Right ventricle myocardium inferior (tissue), 1 donor: ENCODE measurements at places on chromosomes 7 and 10.

GRCh38 chr7:5237286-5237685 is 45.5 kb upstream of the SLC29A4 start:
- peak; percentile 88 for DNase-seq

- DNase-seq: no peak
Measured at GRCh38 chr7:29274146-29275017, 79.8 kb downstream of the CHN2 start.

DNA sequence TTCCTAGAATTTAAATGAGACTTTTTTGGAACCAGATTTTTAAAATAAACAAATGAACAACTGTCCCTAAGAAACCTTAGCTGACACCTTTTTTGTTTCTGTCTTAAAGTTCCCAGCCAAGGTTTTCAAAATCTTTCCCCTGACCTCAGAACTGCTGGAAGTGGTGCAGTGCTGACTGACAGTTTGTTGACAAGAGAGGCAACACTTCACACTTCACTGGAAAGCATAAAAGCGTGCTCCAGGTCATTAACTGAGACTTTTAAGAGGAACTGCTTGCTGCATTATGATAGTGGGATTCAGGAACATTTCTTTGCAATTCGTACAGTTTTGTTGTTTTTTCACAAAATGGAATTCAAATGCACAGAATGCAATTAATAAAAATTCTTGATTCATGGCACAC is 36.2 kb downstream of the SYPL1 start:
- no peak for DNase-seq

GRCh38 chr7:29647020-29647654 is 83.5 kb downstream of the PRR15 start:
- no peak for DNase-seq

DNA sequence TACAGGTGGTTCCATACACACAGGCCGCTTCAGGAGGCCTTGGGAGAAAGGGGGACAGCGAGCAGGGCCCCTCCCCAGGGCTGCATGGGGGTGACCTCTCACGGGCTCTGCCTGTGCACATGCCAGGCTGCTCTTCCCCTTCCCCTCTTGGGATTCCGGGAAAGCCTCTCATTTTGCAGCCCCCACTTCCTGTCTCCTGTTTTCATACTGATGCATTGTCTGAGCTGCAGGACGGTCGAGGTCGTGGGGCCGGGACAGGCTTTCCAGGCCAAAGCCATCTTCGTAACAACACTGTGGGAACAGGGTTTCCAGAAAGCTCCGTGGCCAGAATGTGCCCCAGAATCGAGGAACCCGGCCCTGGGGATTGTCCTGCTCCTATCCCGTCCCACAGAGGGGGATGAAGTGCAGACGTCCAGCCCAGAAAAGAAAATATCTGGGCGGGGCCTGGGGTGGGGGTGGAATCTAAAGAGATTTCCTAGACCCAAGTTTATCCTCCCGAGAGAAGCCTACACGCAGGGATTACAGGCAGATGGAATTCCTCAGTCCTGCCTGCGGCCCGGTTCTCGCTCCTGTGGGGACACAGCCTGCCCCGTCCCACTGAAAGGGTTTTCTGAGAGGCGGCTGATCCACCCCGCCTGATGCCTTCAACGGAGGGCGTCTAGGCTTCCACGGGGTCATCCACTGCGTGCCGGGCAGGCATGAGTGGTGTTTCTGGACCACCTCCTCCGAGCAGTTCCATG is 29.5 kb upstream of the DNAAF5 start:
- no peak for DNase-seq

- DNase-seq: peak; percentile 88
Measured at GRCh38 chr10:96719850-96720421, 378 bp downstream of the PIK3AP1 start.

GRCh38 chr7:156889089-156889488 is 3.9 kb downstream of the LMBR1 start:
- DNase-seq: no peak

- no peak for DNase-seq
Measured at GRCh38 chr7:70580161-70580560, 551.8 kb upstream of the GALNT17 start.

DNA sequence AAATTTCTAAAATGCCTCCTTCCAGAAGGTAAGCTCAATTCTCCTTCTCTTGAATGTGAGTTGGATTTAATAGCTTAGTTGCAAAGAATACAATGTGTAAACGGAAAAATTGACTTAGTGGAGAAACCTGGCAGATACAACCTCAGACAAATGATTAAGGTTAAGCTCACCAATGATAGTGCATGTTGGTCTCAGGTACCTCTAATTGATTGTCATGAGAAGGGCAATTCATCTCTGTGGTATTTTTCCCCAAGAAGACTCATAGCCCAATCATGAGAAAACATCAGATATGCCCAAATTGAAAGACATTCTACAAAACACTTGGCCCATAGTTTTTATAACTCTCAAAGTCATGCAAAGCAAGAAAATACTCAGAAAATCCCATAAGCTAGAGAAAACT is 36.2 kb upstream of the TMEM106B start:
- no peak for DNase-seq

GRCh38 chr7:32494946-32495297 is 367 bp upstream of the AVL9 start:
- DNase-seq: no peak

- DNase-seq: no peak
Measured at GRCh38 chr7:44144968-44145478, 3.9 kb upstream of the MYL7 start.

- DNase-seq: no peak
Measured at GRCh38 chr10:107415446-107415845, 250.9 kb upstream of the SORCS1 start.

DNA sequence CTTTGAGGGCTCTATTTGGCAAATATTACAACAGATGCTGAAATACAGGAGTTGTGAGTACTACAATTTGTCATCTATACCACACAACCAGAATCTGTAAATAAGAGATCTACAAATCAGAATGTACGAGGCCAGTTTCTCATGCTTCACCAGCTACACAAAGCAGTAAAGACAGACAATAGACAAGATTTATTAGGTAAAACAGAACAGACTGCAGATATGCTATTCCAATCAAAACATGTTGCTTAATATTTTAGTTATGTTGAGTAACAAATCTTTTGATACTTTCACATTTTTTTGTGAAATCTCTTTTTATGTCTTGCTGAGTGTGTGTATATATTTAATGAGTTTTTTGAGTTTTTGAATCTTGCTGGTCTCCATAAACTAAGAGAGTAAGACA is 109.1 kb downstream of the CHCHD3 start:
- DNase-seq: no peak

GRCh38 chr7:42426163-42426562 is 189.2 kb upstream of the GLI3 start:
- DNase-seq: no peak

DNA sequence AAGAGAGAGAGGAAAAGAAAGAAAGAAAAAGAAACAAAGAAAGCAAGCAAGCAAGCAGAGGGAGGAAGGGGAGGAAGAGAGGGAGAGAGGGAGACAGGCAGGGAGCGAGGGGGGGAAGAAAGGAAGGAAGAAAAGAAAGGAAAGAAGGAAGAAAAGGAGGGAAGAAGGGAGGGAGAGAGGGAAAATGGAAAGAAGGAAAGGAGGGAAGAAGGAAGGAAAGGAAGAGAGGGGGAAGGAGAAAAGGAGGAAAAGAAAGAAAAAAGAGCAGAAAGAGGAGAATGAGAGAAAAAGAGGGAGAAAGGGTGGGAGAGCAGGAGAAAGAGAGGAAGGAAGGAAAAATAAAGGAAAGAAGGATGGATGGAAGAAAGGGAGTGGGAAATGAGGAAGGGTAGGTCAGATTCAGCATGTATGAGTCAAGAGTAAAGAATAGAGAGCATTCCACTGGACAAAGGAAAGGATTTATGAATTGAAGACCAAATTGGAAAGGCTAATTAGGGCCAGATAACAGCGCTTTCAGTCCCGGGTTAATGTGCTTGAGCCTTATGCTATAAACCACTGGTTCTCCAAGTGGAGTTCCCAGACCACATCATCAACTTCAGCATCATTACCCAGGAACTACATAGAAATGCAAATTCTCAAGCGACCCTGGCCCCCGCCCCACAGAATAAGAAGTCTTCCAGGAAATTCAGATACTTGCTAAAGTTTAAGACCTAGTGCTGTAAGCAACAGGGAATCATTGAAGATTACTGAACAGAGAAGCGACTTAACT is 85.1 kb downstream of the C10orf90 start:
- no peak for DNase-seq

DNA sequence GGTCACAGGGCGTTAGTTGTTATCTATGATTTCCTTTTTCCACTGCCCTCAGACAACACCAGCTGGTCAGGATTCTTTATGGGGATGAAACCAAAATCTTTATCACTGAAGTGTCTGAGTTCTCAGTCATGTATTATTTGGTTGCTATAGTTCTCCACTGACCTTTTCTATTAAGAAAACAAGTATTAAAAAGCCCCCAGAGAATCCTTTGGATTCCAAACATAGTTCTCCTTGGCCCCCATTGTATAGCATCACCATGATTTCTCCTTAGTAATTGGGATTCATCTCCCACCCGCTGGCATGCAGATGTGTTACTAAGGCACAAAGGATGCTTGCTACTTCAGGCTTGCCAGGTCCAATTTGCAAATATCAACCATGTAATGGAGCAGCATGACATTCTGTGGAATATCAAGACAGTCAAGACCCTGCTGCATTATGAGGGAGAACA is 94.3 kb downstream of the IQUB start:
- DNase-seq: no peak

DNA sequence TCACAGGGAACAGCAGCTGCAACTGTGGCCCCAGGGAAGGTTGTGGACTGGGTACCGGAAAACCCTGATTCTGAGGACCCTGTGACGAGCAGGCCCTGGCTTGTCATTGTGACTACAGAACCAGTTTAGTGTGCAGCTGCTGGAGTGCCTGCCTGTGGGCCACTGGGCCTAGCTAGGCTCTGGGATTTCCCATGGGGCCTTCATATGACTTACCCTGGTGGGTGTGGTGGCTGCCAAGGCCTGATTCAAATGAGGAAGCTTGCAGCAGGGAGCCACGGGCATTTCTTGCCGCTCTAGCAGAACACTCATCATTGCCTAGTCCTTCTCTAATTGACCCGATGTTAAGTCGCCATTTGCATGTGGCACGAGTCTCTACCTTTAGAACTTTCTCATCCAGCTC is 14.7 kb upstream of the CAMK2G start:
- peak; percentile 83 for DNase-seq

DNA sequence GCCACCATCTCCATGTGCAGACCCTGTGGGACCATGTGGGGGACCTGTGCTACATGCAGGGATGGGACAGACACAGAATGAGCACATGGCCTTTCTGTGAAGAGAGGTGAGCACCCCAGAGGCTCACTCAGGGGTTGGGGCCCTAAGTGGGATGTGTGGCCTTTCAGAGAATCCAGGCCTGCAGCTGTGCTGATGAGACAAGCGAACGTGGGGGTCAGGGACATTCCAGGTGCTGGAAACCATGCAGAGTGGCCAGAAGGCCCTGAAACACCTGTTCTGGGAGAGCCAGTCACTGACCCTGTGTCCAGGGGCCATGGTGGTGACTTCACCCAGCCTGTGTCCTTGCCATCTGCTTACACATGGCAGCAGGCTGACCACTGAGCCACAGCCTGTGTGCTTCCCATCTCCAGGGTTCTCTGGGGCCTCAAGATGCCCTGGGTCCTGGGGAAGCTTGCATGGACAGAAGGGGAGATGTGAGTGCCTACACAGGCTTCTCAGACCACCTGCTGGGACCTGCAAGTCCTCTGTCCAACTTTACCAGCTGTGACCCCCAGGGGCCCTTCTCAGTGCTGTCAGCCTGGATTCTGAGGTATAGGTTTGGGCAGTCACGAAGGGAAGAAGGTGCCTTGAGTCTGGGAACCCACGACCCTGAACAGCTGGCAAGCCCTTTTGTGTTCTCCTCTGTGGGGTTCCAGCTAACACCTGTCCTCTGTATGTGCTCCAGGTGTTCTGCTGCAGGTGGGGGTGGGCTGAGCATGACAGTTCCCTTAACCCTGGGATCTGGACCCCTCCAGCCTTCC is 17.6 kb downstream of the RAMP3 start:
- no peak for DNase-seq

DNA sequence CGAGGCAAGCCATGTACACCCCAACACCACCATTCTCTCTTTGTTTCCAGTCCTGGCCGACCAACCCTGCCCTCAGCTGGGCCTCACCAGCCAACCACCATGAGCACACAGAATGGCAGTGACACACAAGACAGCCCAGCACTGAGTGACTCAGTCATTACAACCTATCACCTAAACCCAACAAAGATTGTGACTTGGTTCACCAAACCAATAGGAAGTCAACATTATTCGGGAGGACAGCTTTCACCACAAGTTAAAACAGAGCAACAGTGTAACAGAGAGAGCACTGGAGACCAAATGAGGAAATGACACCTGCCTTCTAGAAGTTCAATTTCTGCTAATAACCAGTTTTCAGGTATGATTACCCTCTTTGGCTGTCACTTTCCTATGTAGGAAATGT is 72.1 kb downstream of the DNMBP start:
- DNase-seq: no peak

GRCh38 chr7:134850066-134850465 is 70.6 kb downstream of the CALD1 start:
- DNase-seq: no peak

- DNase-seq: peak; percentile 27
Measured at GRCh38 chr7:400901-401485, 111.0 kb downstream of the FOXL3 start.

DNA sequence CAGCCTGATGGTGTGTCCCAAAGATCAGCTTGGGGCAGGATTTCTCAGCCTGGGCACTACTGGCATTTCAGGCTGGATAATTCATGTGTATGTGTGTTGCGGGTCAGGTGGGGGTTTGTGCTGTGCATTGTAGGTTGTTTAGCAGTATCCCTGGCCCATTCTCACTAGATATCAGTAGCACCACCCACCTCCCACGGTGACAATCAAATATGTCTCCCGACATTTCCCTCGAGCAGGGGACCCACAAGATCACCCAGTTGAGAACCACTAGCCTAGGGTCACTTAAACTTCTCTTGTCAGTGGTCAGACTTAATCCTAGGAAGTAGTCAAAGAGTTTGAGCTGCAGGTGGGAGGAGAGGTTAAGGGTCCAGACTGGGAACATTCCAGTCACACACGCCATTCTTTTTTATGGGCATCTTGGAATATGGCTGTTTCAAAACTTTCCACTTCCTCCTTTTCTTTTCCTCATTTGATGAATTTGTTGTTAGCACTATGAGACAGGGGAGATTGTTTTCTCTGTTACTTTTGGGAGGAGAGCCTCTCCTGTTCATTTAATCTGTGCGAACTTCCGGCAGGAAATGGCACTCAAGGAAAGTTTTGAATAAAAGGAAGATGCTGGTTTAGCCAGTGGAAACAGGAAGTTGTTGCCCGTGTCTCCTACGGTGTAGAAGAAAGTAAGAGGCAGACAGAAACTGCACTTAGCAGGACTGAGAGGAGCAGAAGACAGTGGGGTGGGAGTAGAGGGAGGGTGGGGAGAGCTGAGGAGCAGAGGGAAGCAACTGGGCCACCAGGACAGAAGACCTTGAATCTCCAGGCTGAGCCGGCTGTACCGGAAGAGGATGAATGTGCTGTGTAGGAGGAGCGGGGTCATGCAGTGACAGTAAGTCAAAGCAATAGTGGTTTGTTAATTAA is 17.6 kb upstream of the EXOC6 start:
- no peak for DNase-seq

DNA sequence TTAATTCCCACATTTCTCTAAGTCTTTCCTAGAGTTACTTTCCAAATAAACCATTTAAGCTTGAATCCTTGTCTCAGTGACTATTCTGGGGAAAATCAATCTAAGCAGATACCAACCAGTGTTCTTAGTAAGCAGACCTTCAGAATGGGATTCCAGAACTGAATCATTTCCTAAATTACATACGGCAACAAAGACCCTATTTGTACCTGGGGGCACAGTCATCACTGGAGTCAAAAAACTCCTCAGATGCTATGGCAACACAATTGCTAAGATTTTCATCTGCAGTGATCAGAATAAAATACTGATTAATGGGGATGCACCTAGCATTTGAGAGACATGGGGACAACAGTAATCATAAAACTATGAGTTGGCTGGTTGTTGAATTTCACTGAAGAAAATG is 284.7 kb upstream of the HGF start:
- DNase-seq: no peak
